Frontal cortex (tissue), 4 donors: ENCODE measurements at places on chromosomes 11 and 22. TPM values are rescaled to one million over a fixed set of nuclear protein-coding genes. Genes with fewer than 3 reads are reported as not detected.

TRIM6 gene
- 0.41 TPM for total RNA-seq

GALR3 gene
- total RNA-seq = not detected

KCNJ1 gene
- total RNA-seq = not detected

KRTAP5-8 gene
- not detected for total RNA-seq

RIMBP3C gene
- 0.82 TPM for total RNA-seq

SCGB1D2 gene
- not detected for total RNA-seq

IGLL1 gene
- not detected for total RNA-seq

IL10RA gene
- total RNA-seq = 2.0 TPM

LRRC56 gene
- total RNA-seq = 1.2 TPM

ESAM gene
- total RNA-seq = 3.7 TPM

LGR4 gene
- total RNA-seq = 17.1 TPM

OVOL1 gene
- under 0.01 TPM for total RNA-seq

ADM2 gene
- total RNA-seq = not detected

COPB1 gene
- 170 TPM for total RNA-seq

BACE1 gene
- total RNA-seq = 21.2 TPM

MOGAT2 gene
- total RNA-seq = not detected

OR6T1 gene
- not detected for total RNA-seq
